ENCODE measurements at places on chromosomes 6 and 20. TPM values are rescaled to one million over a fixed set of nuclear protein-coding genes. Genes with fewer than 3 reads are reported as not detected.

Gene PCSK2
- not detected for polyA plus RNA-seq

DNA sequence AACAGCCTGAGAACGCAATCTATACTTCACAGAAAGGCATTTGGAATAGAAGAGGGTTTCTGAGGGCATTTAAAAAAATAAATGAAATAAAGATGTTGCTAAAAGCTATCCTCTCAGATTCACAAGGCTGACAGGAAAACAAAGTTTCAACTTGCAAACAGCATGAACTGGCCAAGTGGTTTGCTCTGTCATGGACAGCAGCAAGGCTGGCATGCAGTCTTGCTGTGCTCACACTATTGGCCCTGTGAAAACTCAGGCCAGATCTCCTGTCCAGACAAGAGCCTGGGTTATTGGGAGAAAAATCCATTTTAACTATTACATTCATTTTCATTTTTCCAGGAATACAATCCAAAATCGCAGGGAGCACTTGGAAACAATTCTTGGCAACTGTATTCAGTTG is 506.2 kb upstream of the SLC35B3 start:
- no peak for DNase-seq

- no peak for DNase-seq
Observed at GRCh38 chr6:1315560-1316386, 3.9 kb downstream of the FOXQ1 start.

Gene PRDM13
- polyA plus RNA-seq: not detected

DNA sequence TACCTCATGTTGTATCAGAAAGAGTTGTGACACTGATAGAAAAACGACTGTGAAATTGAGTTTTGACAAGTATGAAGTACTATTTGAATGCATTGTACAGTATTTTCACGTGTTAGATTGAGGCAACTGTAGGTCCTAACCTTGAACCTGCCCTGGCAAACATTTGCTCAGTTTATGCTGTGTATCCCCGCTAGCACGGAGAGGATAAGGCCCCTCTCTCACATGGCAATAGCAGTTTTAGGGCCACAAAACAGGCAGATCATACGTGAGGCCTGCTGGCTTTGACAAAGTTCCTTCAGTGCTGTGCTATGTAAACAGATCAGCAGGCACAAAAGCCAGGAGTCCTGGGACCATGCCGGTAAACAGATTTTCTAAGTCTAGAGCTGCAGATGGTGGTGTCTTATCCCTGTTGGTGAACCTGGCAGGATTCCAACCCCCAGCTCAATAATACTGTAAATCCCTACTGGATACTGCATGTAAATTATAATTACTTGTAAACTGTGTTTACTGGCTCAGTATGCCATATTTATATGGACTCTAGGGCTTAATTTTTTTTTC is 23.8 kb upstream of the FAM217A start:
- no peak for DNase-seq

DNA sequence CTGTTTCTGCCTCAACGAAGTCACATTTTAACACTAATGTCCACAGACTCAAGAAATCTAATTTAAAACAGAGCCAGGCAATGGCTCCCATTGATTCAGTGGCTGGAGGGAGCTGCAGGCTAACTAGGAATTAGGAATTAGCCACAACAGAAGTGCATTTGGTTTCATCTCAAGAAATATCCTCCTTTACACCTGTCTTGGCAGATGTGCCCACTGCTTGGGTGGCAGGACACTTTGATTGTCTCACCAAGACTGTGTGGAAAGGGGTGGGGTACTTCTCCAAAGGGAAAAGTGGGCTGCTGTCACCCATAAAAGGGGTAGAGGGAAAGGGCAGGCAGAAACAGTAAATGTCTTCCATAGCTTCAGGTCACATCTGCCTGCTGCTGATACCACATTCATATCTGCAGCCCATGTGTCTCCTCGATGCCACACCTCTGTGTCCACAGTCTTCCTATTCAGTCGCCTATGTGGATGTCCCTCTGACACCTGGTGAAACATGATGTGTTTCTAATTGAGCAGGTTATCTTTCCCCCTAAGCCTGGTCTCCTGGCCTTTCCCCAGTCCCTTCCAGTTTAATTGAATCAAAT is 10.9 kb upstream of the OSER1 start:
- DNase-seq: no peak

GRCh38 chr6:47180633-47181032 is 129.1 kb downstream of the TNFRSF21 start:
- no peak for DNase-seq

DNA sequence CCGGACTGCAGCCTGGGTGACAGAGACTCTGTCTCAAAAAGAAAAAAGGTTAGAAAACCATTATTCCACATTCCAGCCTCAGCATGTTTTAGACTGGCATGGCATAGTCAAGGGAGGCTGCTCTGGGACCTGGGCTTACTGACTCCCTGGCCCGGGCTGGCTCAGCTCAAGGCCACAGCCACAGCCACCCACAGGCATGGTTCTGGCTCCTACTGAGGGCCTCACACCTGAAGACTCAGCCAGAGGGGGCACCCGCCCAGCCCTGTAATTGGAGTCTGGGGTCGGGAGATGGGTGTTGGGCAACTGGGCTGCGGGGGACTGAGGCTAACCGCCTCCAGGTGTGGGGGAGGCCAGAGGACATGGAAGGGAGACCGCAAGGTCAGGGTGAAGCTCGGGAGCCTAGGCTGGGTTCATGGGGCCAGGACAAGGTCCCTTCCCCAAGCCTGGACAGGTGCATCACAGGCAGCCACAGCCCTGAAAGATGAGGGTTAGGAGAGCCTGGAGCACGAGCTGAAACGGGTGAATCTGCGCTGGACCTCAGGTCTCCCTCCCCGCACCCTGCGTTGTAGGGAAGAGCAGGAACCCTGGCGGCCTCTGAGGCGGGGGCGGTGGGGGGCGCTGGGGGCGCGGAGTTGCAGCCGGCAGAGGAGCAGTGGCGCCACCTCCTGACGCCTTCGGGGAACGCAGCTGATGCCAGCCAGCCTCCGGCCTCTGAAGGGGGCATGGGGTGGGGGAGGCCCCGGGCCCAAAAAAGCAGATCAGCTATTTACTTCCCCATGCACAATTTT is 67.7 kb upstream of the SRSF6 start:
- no peak for DNase-seq

Gene FAM217A
- not detected for polyA plus RNA-seq

Gene PMEPA1
- 3.1 TPM for polyA plus RNA-seq

GRCh38 chr6:107290491-107290890 is 168.9 kb downstream of the PDSS2 start:
- DNase-seq: no peak

Gene PPP1R16B
- polyA plus RNA-seq: not detected

DNA sequence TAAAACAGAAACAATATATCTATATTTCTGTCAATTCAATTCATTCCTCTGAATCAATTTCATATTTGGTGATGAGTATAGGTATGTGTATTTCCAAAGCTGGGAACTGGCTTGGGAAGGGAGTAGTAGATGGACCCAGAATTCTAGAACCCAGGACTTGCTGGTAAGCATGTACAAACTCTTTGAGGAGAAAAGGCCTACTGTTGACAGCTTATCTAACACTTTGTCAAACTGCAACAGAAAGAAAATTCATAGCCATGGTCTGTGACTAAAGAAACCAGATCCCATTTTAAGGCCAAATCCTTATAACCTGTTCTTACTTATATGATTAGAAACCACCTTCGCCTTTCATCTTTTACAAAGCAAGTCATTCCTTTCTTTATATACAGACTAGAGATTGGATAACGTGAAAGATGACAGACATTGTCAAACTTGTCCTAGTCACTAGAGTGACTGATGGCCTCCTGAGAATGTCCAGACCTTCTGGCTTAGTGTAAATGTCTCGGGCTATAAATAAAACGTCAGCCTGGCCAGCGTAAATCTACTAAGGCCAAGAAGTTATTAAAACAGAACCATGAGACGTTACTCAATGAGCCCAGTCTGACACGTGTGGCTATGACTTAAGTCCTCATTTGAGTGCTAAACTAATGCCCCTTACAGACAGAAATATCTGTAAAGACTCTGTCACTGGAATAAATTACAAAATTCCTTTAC is 152.3 kb downstream of the ALDH8A1 start:
- DNase-seq: no peak

GRCh38 chr6:40256831-40257230 is 322.6 kb upstream of the MOCS1 start:
- no peak for DNase-seq

- no peak for DNase-seq
Observed at GRCh38 chr6:1593286-1593957, 16.3 kb upstream of the FOXC1 start.

DNA sequence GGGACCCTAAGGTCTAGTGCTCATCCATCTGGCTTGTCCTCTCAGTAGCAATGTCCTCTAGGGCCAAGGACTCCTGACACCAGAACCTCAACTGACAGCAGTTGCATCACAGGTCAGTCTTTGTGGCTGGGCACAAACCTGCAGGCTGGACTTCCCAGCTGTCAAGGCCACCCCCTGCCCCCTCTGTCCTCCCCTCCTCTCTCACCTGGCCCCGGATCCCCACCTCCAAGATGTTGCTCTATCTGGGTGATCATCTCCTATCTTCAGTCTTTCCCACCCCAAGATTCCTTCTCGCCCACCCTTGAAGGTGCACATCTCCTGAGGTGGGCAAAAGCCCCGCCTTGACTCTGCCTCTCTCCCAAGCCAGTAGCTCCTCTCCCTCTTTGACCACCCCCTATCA is 131.8 kb upstream of the SRSF6 start:
- DNase-seq: no peak

- no peak for DNase-seq
Observed at GRCh38 chr20:62391165-62392076, 4.5 kb downstream of the RPS21 start.

DNA sequence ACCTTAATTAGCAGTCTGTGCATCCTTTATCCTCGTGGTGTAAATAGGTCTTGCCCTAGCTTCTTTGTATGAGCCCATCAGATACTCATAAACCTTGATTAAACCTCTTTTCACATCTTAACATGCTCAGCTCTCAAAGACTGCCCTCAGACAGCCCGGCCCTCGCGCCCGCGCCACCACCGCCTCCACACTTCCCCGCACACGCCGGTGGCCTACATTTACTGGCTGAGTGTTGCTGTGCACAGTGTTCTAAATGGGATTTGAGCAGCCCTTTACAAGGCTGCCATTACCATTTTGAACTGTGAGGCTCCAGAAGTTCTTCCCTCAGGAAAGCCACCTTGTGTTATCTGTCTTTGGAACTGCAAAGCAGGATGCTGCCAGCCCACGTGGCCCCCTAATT is 63.0 kb upstream of the INSM1 start:
- DNase-seq: no peak

DNA sequence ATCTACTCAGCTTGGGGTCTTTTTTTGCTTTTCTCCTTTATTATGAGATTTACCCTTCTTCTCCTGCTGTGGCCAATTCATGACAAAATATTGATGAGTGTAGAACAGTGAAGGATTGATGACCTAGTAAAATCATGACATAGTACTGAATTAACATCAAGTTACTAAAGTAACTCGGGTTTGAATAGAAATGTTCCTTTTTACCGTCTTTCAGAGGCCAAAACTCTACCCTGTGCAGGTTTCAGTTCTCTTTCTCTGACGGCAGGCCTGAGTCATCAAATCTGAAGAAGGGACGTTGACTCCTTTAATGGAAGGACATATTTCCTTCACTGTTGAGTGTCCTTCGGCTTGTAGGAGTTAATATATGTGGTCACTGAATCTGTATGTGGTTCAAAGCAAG is 80.7 kb downstream of the RREB1 start:
- no peak for DNase-seq

Gene NEU1
- 48.1 TPM for polyA plus RNA-seq
